IMR-90 (cell line): ENCODE measurements at places on chromosomes 2 and 18.
A peak's percentile ranks its signal among the peaks of the same experiment; 100 is the strongest.

DNA sequence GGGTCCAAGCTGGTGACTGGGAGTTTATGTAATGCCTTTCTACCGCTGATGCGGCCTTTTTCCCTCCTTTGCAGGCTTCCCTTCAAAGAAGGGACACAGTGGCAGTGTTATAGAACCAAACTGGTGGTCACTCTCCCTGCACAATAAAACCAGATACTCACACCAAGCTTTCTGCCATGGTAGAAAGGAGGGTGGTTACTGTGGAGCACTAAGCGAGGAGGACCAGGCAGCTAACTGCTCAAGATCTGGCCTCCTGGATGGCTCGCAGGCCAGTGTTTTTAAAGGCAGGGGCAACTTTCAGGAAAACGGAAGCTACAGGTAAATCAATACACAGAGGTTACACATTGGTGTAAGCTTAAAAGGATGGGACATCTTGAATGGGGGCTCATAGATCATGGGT lies 89.4 kb downstream of the BIN1 start:
- no peak for DNase-seq

GRCh38 chr2:234116010-234116409 lies 65.5 kb downstream of the SPP2 start:
- no peak for DNase-seq

DNA sequence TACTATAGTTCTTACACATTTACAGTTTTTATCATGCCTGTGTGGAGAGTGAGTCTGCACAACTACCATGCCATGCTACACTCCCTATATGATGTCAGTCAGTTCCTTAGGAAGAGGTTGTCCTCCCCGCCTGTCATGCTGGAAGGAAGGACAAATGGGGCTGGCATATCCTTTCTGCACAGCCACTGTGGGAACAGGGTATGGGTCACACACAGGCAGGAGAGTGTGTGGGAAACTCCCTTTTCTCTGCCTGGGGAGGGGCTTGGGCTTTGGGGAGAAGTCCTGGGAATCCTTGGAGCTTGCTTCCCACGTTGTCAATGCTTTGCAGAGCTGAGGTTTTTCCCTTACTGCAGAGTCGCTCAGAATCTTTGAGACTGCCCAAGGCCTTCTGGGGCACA lies 232.1 kb downstream of the PRKCE start:
- DNase-seq, result no peak

DNA sequence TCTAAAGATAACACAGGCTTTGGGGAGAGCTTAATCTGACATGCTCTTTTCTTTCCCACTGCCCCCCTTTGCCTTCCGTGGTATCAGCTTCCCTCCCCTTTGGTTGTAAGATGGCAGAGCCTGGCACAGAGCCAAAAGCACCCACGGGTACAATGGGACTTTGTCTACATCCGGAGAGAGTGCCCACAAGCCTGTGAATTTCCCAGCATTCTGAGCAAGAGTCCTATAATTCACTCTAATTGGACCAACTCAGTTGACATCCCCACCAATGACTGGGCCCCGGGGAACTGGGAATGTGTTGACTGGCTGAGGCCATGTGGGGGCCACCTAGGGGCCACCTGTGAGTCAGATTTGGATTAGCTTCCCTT lies 20.1 kb upstream of the C2orf72 start:
- no peak for DNase-seq

- no peak for DNase-seq
Measured at GRCh38 chr18:79641722-79642497, 37.7 kb upstream of the CTDP1 start.

DNA sequence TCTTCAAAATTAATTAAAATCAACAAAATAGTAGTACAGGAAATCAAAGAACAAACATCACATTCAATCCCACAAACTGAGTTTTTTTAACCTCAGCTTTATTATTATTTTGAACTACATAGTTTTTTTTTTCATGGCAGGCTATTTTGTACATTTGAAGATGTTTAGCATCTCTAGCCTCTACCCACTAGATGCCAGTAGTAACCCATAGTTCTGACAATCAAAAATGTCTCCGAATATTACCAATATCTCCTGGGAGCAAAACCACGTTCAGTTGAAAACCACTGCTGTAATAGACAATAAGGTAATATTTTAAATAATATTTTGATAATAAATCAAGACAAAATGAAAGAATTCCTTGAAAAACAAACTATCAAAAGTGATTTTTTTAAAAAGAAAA lies 702.6 kb upstream of the LRRTM1 start:
- DNase-seq, result no peak

DNA sequence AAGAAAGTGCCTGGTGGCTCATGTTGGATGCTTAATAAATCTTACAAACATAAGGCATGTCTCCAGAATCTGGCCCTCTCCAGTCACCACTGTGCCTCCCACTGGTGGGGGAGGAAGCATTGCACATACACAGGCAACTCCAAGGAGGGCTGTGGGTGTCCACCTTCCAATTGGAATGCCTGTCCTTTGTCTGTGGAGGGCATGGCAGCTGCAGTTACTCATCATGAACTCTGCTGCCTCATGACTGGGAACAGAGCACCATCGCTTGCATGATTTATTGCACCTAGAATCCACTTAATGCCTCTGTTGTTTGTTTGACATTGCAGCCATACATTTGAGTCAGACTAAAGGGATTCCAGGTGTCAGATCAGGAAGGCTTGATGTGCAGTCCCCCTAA lies 278.9 kb downstream of the PRKCE start:
- DNase-seq, result peak; percentile 74

- no peak for DNase-seq
Measured at GRCh38 chr2:159077869-159078268, 109.4 kb downstream of the TANC1 start.

DNA sequence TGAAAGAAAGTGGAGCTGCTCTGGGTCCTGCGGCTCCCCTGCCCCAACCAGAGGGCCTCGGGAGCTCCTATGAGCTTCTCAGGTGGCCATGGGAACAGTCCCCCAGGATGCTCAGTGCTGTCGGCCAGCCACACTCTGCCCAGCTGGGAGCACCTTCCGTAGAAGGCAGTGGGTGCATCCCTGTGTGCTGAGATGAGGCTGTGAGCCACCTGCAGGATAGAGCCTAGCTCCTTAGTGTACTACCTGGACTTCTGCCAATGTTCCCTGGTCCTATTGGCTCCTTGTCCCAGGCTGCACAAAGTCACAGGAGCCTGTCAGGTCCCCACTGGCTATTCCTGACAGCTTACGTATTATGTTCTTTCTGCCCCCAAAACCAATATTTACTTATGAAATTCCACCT lies 16.1 kb downstream of the PRELID3A start:
- no peak for DNase-seq

GRCh38 chr2:119608553-119608952 lies 64.3 kb downstream of the CFAP221 start:
- DNase-seq, result no peak

DNA sequence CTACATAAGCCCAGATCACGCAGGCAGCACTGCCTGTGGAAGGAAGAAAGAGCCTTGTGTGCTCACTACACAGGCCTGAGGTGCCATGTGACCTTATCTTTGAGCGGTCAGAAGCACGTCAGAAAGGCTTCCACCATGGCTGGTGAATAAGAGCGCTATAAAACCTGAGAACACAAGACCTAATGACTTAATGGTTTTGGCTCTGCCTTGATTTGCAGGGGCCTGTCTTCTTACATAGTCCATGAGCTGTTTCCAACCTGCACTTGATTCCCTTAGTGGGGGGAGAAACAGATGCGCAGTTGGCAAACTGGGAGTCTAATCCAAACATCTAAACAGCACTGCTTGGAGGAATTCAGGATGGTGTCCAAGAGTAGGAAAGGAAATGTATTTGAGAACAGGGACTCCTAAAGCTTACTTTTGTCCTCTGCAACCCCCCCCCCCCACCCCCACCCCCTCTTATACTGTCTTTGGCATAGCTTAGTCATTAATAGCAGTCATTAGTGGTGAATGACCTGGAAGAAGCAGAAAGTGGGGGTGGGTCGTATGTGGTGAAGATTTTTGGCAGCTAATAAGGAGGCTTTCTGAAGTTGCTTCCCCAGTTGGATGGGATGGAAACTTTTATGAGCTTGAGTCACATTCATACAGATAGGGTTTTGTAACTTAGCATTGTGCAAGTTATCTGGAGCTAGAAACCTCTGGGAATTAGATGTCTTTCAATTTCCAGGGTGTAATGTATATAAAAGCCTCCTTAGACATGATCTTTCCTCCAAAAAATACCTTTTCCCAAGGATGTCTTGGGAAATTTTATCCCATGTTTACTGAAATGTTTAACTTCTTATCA lies 454.1 kb downstream of the MEIS1 start:
- DNase-seq, result peak; percentile 100

- peak; percentile 57 for DNase-seq
Measured at GRCh38 chr2:97957432-97958183, 38.1 kb downstream of the TMEM131 start.

DNA sequence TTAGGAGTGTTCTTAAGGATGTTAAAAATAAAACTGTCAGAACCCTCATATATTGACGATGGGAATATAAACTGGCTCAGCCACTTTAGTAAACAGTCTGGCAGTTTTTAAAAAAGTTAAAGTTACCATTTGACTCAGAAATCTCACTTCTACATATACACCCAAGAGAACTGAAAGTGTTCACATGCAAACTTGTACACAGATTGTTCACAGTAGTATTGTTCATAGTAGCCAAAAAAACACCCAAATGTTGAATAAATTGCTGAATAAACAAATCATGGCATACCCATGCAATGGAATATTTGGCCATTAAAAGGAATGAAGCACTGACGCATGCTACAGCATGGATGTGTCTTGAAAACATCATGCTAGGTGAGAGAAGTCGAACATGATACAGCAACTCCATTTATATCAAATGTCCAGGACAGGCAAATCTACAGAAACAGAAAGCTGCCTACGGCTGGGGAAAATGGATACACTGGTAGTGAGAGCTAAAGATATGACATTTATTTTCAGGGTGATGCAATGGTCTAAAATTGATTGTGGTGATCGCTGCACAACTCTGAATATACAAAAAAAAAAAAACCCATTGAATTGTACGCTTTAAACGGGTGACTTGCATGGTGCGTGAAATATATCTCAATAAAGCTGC lies 10.1 kb downstream of the RPL31 start:
- DNase-seq, result peak; percentile 11

- DNase-seq, result no peak
Measured at GRCh38 chr18:8525692-8526091, 83.5 kb upstream of the RAB12 start.

DNA sequence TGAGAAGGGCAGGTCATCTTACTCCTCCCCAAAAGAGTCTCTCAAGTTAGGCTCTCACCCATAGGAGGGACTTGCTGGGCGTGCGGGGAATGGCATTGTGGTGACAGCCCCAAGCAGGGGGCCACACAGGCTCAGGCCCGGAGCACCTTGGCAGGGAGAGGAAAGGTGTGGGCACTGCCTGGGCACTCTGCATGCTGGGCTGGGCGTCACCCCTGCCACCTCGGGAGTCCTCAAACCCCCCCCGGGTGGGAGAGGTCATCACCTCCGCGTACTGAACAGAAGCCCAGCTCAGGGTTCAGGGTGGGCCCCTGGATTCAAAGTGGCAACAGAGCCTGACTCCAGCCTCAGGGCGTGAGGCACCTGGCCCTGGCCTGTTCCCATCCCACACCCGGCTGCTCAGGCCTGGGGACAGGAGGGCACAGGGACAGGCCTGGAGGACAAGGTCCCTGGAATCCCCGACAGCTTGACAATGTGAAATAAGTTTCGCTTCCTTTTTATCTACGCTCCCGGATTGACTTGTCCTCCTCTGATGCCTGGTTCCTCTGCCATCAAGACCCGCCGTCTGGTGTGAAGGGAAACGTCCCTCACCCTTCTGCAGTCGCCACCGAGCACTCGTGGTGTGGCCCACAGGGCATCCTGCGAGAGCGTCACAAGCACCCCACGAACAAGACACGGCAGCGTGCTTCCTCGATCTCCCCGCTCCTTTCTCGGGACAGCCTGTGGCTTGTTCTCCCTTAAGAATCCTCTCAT lies 97.8 kb downstream of the HDAC4 start:
- DNase-seq, result no peak

GRCh38 chr18:11791131-11791530 lies 60.1 kb upstream of the CHMP1B start:
- no peak for DNase-seq

GRCh38 chr18:23945416-23946079 lies 69.0 kb upstream of the TTC39C start:
- no peak for DNase-seq

GRCh38 chr2:37250869-37251740 lies 19.6 kb downstream of the NDUFAF7 start:
- DNase-seq, result no peak

- DNase-seq, result no peak
Measured at GRCh38 chr2:120245520-120246332, 6.9 kb upstream of the RALB start.

GRCh38 chr2:56199492-56199891 lies 15.7 kb downstream of the CCDC85A start:
- DNase-seq, result peak; percentile 62

DNA sequence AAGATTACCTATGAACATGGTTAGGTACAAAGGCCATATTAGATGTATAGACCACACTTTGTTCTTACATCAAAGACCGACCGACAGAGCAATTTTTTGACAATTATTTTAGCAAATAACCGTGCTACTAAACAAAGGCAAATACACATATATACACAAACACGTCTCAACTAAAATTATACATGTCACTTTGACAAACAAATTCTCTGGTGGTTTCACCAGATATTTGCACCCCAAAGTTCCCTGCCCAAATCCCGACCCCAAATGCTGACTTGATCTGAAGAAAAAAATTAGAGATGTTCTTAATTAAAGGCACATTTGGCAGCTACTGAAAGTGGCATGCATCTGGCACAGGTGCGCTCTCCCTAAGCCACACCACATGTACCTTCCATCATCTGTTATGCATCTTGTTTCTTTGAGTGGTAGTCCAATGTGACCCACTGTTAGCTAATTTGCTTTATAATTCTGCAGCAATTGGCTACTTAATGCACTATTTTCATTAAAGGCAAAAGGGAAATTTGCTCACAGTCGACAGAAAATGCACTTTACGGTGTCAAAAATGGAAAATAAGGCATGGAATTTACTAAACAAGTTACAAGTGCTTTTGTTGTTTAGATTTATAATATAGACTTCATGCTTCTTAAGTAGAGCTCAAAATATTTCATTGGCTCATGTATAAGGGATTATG lies 92.1 kb downstream of the ARHGEF33 start:
- no peak for DNase-seq

DNA sequence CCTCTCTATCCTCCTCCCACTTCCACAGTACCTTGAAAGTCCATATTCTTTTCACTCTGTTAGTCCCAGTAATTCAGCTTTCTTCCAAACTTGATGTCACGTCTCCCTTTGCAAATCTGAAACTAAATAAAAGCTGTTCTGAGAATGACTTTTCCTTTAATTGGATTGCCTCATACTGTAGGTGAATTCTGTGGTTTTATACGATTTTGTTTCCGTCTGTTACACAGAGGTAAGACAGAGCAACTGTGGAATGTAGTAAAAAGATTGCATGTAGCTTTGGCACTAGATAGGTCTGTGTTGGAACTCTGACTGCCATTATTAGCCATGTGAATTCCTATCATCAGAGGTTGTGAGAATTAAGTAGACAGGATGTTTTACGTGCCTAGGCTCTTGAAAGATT lies 25.9 kb downstream of the MALT1 start:
- DNase-seq, result no peak

GRCh38 chr2:65798641-65799040 lies 366.2 kb upstream of the SPRED2 start:
- no peak for DNase-seq
